ENCODE measurements at places on chromosomes 7 and 10.

DNA sequence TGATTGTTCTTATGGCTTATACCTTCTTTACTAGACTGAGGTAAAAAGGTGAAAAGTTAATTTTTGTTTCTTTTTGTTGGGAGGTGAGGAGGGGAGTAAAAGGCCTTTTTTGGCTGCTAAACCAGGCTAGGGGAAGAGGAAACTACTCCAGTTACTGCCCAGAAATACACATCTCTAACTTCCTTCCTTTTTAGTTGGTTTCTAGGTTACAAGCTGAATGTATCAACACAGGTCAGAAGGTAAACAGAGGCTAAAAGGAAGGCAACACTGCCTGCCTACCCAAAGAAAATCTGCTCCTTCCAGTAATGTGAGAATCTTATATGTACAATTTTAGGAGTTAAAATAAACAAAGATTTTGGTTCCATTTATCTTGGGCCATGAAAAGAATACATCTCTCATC, 140.4 kb downstream of the NRBF2 start:
- DNase-seq: no peak

GRCh38 chr7:91549878-91550277, 285.6 kb downstream of the FZD1 start:
- no peak for DNase-seq

- no peak for DNase-seq
Measured at GRCh38 chr7:75854233-75854632, 24.6 kb upstream of the RHBDD2 start.

GRCh38 chr10:79314761-79315601, 32.3 kb upstream of the PPIF start:
- DNase-seq: no peak

- no peak for DNase-seq
Measured at GRCh38 chr10:123150271-123150985, 2.5 kb downstream of the HMX2 start.

DNA sequence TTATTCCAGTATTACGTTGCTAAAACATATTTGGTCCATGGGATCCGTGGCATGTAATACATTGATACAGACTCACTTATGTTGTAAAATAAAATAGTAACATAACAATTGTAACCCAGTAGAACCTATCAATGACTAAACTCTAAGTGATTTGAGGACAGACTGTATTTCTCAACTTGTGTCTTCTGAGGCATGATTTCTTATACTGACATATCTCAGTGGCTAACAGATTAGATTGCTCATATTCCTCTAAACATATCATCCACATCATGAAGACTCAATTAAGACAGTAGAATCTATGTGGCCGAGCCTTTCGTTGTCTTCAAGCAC, 72.3 kb downstream of the CREB5 start:
- no peak for DNase-seq

DNA sequence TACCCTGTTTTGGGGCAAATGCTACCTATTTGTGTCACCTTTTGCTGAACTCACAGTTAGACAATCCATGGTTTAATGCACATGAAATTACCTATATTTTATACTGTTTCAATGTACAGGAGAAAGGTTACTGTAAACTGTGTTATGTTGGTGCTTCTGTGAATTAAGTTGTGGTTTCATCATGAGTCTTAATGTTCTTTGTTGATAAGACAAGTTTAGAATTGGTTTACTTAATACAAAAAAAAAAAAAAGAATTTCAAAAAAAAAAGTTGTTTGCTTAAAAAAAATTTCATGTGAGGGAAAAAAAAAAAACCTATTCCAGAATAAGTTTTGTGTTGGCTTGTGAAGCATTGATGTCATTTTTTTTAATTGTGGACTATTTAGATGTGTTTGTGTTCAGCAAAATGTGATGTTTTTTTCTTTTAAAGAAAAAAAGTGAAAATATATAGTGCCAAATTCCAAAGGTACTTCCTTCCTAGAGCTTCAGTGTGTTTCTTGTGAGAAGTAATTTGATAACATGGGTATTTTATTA, 280.3 kb downstream of the USP6NL start:
- no peak for DNase-seq

All from nucleus accumbens (tissue), 56 donors.